ENCODE measurements at places on chromosomes 7 and 10.

- no peak for DNase-seq
Measured at GRCh38 chr10:13224210-13224995, 9.8 kb downstream of the UCMA start.

DNA sequence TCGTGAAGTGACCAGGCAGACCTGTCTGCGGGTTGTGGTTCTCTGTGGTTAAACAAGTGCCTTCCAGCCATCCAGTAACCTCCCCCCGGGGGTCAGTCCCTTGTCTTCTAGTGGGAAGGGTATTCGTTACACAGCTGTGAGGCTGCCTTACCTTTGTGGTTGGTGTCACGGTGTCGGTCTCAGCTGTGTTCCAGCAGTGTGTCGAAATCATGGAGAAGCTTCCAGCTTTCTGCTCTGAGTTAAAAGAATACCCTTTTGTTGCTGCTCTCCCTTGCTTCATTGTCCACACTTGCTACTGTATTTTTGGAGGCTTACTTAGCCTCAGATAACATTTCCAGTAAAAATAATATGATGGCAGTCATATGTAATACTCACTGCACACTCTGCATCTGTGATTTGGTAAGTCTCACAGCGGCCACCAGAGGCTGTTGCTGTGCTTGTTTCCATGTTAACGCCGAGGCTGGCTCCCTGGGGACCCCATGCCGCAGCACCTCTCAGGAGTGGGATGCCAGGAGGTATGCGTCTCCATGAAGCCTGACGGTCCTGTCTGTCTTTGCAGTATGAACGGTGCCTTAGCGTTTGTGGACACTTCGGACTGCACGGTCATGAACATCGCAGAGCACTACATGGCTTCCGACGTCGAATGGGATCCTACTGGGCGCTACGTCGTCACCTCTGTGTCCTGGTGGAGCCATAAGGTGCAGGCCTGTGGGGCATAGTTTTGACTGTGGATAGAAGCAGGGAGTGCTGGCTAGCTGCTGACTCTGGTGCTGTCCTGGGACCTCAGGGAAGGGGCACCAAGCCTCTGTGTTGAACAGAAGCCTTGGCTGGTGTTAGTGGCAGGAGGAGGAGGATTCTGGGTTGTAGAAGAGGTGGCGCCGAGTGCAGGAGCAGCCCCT, 20.5 kb downstream of the EIF3B start:
- no peak for DNase-seq

GRCh38 chr10:67100951-67101350, 175.1 kb downstream of the LRRTM3 start:
- DNase-seq: no peak

DNA sequence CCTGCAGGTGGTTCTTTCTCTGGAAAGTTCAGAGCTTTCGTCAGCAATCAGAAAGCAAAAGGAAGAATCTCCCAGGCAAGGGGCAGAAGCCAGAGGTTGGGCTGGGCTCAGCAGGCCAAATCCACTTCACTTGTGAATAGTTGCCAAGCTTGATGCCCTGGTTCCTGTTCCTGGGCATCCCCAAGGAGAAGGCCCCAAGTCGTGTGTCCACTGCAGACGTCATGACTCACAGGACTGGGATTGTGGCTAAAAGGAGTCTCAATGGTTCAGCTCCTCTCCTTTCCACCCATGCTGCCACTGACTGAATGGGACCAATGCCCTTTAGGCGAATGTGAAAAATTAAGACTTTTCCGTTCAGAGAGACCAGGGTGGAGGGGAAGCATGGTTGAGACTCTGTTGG, 38.6 kb upstream of the TRIM8 start:
- DNase-seq: no peak

- no peak for DNase-seq
Measured at GRCh38 chr10:77578583-77579227, 58.9 kb downstream of the KCNMA1 start.

DNA sequence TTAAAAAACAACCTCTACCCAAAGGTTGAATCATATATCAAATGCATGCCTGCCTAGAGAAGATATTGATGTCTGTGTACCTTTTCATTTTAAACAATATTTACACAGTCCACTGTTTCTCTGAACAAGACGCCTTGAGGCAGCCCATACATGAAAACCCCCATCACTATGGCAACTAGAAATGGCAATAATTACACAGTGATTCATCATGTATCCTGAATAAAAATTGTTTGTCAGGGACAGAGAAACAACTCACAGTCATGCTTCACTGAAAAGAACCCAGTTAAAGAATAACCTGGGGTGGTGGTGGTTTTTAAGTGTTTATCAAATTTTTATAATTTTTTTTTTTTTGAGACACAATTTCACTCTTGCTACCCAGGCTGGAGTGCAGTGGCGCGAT, 19.7 kb downstream of the DNAJC12 start:
- DNase-seq: peak; percentile 59

DNA sequence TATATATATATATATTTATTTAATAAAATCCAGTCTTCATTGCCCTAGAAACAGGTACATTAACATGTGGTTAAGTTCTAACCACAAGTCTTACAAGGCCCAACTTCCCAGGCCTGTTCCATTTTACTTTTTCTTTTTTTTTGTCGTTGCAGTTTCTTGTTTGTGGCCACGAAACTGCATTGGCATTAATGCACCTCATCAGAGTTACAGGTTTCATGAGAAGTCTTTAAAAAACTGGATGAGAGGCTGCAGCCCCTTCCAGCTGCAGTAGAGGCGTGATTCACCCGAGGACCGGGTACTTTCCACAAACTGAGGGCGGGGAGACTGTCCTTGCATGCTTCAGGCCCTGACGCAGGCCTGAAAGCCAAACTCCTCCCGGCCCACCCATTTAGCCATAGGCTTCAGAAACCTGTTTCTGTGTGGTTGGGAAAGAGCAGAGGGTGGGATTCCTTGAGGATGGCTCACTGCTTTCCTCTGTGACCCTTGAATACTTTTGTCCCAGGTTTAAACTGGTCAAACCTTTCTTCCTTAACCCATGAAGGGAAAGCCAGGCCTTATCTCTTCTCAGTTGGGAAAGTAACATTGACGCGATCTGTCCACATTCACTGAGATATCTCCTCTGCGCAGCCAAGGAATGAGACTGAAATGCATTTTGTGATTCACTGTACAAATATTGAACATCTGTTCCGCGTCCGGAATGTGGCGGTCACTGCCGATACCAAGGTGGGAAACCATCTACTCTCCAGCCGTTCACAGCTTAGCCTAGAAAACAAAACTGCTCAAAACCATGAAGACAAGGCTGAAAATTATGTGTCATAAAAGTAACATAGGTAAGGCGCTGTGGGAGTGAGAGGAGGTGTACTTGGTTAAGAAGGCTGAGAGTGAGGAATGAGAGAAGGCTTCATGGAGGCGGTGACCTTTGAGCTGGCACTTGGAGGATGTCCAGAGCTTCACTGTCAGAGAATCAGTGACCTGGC, 311.7 kb downstream of the GATA3 start:
- no peak for DNase-seq

GRCh38 chr10:70575874-70576802, 26.4 kb downstream of the PRF1 start:
- no peak for DNase-seq

DNA sequence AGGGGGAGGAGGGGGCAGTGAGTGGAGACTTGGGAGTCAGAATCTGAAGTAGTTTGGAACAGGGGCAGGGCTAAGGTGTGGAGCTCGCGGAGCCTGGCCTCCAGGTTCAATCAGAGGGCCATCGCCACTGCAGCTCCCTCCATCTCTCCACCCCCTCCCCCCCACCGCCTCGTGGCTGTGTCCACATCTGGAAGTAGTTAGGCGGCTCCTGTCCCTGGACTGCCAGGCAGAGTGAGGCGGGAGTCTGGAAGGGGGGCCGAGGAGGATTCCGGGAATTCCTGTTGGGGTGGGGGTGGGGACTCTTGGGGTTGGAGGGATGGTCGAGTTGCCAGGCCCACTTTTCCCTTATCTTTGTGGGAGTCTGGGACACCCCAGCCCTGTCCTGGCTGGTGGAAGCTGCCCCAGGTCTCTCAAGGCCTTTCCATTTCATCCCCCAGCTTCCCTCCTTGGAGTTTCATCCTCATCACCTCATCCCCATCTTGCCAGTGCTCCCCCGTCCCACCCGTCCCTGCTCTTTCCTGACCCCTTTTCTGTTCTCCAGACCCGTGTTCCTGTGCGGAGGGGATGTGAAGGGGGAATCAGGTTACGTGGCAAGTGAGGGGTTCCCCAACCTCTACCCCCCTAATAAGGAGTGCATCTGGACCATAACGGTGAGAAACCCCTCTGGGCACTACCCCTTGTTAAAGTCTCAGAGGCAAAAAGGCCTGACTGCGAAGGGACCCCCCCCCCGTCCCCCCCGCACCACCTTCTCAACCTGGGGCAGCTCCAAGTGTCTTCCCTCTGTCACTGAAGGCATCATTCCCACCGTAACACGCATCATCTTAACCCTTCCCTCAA, 944 bp downstream of the PCOLCE start:
- DNase-seq: no peak

DNA sequence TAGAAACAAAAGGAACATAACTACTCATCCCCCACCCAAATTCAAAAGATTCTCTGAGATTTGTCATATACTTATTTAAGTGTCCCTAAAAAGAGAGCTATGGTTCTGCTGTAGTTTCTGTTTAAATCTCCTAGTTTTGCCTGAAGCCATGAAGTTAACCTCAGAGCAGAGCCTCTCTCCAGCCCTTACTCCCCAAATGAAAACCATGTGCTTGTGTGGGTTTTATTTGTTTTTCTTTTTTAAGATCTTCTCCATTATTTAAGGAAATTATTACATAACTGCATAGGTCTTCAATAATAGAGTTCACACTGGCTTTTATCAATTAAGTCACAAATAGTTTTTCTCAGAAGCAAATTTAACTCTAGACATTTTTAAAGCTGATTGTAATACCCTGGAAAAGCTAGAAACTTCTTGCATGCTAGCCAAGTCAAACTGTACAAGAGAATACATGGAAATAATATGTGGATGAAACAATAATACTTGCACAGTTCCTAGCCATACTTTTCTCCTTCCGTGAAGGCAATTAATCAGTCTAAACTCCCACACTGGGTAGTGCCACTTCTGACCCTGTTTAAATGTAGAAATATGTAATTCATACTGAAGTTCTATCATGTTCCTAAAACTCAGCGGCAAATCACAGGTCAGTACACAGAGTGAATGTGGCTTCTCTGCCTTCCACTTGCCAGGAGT, 579.7 kb downstream of the SUGCT start:
- DNase-seq: no peak

DNA sequence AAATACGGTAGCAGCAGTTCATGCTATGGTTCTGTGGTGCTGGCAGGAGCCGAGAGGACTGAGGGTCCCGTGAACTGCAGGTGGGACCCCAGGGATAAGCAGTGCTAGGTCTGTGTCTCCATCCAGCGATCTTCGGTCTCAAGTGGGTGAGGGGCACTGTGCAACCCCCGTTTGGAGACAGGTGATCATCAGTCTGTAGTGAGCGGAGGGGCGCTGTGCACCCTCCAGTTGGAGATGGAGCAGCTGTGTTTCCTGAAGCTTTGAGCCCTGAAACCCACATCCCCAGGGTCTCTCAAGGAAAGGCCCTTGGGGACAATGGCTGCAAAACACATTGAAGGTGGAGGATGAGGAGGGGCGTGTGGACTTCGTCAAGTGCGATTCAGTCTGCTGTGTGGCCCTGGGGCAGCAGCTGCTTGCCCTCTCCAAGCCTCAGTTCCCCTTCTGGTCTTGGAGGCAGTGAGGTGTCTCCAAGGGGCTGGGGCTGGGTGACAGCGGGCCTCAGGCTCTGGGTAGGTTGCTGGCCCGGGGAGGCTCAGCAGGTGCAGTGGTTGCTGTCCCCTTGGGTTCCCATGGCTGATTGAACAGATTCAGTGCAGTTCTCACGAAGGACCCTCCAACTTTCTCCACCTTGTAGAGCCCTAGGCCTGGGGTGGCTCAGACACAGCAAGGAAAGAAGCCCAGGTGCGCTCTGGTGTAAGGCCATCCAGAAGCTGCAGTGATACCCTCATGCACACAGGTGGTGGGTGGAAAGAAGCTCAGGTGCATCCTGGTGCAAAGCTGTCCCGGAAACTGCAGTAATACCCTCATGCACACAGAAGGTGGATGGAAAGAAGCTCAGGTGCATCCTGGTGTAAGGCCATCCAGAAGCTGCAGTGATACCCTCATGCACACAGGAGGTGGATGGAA, 160.6 kb downstream of the ADARB2 start:
- no peak for DNase-seq

DNA sequence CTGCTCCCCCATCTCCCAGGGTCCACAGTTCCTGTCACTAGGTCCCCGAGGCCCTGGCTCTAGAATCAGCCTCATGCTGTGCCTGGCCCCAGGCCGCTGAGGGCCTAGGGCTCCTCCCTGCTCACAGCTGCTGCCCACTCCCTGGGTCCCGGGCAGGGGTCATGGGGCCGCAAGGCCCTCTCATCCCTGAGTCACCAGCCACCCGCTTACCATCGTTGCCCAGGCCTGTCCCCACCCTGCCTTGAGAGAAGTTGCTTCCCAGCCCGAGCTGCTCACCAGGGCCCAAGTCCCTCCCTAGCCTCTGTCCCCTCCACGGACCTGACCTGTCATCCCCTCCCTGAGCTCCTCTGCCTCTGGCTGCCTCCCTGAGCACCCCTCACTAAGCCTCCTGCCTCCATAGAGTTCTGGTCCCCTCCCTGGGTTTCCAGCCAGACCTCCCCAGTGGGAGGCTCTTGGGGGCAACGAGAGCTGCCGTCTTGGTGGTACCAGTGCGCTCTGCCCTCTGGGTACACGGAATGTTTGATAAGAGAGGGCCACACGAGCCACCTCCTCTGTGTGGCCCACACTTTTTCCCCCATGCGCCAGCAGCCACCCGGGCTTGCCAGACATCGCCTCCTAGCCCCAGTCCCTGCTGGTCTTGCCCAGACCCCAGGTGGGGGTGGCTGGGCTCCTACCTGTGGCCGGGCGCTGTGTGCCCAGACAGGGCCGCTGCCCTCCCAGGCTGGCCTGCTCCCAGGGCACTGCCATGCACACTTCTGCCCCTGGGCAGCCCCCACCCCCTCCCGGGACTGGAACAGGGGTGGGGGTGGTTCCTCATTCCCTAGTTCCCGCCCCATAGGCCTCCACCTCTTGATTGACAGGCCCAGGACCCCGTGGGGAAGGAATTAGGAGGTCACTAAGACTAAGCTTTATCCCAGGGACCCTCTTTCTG, 21.3 kb downstream of the MLXIPL start:
- no peak for DNase-seq

- no peak for DNase-seq
Measured at GRCh38 chr10:26887611-26888215, 27.0 kb upstream of the ABI1 start.

DNA sequence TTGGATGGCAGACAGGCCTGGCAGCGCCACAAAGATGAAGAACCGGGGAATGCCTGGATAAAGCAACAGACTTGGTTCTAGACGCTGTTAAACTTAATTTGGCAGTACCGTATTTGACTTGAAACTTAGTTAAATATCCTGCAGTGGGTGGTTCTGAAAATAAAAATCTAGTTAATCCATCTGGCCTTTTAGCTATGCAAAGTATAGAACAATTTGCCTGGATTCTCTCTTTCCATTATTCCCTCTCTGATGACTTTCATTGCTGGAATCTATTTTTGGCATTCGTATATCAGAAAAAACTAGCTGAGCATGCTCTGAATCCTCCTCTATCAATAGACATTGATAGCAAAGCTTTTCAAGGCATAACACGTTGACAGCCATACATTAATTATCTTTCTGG, 203.6 kb downstream of the MACC1 start:
- no peak for DNase-seq

GRCh38 chr7:113677811-113678210, 241.0 kb downstream of the PPP1R3A start:
- no peak for DNase-seq

- DNase-seq: no peak
Measured at GRCh38 chr10:58175990-58176900, 91.4 kb downstream of the IPMK start.

- DNase-seq: no peak
Measured at GRCh38 chr10:20173046-20173445, 356.8 kb downstream of the PLXDC2 start.
